CD4-positive, alpha-beta T cell treated with Interleukin-6 for 4 hours (primary cell): ENCODE measurements at places on chromosomes 16 and 17.

DNA sequence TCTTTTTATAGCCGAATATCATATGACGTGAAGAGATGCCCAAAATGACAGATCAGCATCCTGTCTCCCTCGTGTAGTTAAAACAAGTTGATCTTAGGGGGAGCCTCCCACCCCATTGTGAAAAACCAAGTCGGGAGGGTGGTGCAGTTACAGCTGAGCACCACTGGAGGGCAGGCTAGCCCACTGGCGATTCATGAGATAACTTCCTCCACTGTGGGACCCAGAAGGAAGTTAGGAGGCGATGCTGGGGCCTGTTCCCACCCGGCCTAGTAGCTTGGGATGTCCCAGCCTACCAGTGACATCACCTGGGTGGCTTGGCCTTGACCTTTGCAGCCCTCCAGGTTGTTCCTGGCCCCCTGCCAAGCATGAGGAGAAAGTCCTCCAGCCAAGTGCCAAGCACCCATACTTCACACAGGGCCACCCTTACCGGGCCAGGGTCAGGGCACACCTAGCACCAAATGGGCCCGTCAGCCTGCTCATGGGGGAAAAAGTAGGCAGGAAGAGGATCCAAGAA is 8.1 kb upstream of the CPNE2 start:
- DNase-seq = peak; percentile 79

GRCh38 chr17:58631523-58632323 is 60.1 kb downstream of the TEX14 start:
- DNase-seq = peak; percentile 90

- no peak for DNase-seq
Observed at GRCh38 chr17:47320879-47321502, 2.8 kb upstream of the EFCAB13 start.

DNA sequence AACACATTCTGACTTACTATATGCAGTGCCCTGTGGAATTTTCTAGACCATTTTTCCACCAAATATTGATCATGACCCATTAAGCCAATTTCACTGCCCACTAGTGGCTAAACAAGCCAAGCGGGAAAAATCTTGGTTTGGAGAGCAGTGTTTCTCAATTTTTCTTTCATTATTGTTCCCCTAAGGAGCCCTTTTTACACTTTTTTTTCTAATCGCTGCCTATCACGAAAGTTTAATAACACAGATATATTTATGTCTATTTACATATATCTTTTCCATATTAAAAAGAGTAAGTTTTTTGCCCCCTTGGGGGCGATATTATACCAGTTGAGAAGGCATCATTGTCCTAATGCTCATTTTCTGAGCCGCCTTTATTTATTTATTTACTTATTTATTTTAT is 10.8 kb upstream of the TLCD3B start:
- peak; percentile 42 for DNase-seq

GRCh38 chr17:3020381-3020780 is 43.0 kb downstream of the OR1D5 start:
- DNase-seq = no peak

DNA sequence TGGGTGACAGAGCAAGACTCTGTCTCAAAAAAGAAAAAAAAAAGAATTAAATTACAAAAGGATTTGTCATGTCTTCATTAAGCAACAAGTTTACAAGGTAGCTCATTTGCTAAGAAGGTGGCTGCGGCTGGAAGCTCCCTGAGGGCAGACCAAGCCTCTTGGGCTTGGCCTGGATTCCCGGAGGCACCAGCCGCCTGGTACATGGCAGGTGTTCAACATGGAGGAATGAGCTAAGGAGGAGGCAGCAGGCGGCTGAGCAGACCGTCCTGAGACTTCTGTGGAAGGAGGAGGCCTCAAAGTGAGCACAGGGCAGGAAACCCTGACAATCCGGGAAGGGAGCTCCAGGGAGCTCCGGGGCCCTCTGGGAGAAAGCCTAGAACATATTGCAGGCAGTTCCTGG is 3.2 kb upstream of the MYLK3 start:
- no peak for DNase-seq

DNA sequence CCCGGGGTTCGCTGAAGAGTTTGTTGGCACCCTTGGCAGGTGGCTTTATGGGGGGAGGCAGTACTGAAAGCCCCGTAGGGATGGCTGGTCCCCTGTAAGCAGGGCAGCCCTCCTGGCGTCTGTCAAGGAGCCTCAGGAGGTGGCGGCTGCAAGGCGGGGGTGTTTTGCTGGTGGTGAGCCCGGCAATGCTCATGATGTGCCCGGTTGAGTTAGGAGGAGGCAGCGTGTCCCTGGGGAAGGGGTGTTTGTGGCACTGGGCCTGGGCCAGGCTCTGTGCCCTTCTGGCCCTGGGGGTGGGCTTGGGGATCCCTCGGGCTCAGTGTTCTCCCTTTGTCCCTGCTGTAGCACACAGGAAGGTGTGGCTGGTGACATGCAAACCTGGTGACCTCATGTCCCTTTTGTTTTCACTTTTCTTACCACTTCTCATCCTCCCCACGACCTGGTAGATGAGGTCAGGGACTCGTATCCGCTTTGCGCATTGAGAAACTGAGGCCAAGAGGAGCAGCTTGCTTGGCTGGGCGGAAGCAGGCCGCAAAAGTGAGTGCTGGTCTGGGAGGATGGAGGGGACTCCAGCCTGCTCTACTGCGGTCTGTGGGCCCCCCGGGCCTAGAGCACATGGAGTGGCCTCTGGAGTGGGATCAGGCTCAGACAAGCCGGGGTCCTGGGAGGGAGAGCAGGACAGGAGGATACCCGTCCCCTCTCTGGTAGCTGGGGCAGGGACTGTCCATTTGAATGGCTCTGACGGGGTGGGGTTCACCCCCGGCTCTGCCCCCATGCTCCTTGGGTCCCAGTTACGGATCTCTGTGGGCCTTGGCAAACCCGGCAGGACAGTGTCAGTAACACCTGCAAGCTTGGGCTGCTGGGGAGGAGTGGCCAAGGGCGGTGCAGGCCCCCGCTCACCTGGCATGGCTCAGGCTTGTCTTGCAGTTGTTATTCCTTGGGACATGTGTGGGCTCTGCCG is 2.2 kb downstream of the SNN start:
- DNase-seq = peak; percentile 47

GRCh38 chr17:42098730-42099399 is 592 bp upstream of the ZNF385C start:
- DNase-seq = no peak

- no peak for DNase-seq
Observed at GRCh38 chr16:50315346-50315997, 49.1 kb downstream of the ADCY7 start.

- no peak for DNase-seq
Observed at GRCh38 chr16:48075398-48075797, 80.4 kb downstream of the ABCC12 start.

DNA sequence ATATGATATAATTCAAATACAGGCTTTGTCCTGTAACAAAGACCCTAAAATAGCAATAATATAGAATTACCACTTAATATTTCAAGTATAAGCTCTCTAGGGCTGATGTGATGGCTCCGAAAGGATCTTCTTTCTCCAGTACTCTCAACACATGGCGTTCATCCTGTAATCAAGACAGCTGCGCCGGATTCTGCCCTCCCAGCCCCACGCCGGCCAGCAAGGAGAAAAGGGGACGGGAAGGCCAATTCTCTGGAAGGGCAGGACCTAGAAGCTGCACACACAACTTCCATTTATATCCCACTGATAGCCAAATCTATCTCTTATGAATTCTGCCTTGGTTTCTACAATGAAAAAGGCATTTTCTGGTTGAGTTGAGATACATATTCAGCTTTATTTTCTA is 32.0 kb downstream of the CCDC182 start:
- DNase-seq = no peak

DNA sequence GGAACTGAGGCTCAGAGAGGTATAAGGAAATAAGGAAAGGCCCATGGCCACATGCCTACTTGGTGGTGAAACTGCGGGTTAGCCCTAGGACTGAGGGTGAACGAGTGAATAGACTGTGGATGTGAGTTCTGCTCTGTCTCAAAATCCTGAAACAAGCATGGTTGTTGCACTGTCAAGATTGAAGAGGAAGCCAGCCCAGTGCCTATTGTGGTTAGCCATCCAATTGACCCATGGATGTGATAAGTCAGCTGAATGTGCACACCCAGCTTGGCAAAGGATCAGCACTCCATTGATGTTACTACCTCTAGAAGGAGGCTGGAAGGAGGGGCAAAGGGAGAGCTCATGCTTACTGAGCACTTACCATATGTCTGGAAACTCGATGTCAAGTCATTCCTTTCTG is 4.5 kb downstream of the TMEM114 start:
- no peak for DNase-seq

DNA sequence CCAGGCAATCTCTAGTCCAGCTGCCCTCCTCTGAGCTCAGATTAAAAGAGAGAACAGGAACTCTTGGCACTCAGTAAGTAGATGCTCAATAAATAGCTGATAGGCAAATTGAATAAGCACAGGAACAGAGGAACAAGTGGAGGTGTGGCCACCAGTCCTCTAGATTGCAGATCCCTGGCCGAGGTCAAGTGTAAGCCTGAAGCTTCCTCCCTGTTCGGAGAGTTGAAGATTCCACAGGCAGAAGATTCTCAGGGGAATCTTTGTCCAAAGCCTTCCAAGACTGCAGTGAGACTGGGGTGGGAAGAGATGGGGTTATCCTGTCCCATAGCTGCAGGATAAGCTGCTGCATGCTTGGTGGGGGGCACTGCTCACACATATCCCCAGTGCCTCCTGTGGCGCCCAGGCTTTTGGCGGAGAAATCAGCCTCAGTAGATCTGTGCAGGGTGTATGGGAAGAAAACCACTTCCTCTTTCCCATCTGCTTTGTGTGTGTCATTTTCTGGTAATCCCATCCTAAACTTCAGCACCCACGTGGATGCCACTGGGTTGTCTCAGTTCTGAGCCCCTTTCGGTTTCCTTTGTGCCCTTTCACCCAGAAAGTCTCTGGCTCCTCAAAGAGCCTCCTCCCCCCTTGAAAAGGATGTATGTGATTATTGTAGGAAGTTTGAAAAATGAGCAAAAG is 12.1 kb downstream of the CD300A start:
- DNase-seq = peak; percentile 61

GRCh38 chr17:72183194-72183685 is 62.4 kb downstream of the SOX9 start:
- no peak for DNase-seq

DNA sequence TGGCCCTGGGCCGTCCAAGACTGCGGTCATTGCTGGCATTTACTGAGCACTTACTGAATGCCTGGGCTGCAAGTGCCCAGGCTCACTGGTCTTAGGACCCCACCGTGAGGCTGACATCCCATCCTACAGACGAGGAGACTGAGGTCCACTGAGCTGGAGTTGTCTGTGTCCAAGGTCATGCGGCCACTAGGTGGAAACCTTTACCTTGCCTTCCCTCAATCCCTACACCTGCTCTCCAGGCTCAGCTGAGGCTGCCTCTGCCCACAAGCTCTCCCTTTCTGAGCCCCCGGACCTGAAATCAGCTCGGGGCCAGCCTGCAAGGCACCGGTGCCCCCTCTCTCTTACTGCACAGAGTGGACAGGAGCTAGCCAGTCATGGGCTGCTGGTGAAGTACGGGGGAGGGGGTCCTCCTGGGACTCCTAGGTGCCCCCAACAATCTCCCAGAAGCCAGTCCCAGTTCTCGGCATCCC is 1.5 kb downstream of the CASKIN1 start:
- peak; percentile 72 for DNase-seq

DNA sequence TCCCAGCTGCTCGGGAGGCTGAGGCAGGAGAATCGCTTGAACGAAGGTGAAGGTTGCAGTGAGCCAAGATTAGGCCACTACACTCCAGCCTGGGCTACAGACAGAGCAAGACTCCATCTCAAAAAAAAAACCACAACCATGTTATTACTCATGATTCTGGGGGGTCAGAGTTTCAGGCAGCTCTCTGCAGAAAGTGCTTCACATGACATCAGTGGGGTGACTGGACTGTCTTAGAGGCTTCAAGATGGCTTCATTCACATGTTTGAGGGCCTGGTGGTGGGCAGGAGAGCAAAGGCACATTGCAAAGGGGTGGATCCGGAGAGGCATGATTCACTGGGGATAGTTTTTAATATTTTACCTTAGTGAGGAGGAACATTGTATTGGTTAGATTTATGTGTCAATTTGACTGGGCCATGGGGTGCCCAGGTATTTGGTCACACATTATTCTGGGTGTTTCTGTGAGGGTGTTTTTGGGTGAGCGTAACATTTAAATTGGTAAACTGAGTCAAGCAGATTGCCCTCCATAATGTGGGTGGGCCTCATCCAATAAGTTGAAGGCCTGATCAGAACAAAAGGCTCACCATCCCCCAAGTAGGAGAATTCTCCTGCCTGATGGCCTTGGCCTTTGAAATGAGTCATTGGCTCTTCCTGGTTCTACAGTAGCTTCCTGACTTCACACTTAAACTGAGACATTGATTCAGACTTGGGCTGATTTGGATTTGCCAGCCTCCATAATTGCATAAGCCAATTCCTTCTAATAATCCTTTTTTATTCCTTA is 109.8 kb downstream of the GOSR1 start:
- DNase-seq = no peak

- no peak for DNase-seq
Observed at GRCh38 chr16:7257016-7257415, 75.6 kb upstream of the RBFOX1 start.

GRCh38 chr16:57807252-57807967 is 5.1 kb upstream of the KIFC3 start:
- DNase-seq = no peak

DNA sequence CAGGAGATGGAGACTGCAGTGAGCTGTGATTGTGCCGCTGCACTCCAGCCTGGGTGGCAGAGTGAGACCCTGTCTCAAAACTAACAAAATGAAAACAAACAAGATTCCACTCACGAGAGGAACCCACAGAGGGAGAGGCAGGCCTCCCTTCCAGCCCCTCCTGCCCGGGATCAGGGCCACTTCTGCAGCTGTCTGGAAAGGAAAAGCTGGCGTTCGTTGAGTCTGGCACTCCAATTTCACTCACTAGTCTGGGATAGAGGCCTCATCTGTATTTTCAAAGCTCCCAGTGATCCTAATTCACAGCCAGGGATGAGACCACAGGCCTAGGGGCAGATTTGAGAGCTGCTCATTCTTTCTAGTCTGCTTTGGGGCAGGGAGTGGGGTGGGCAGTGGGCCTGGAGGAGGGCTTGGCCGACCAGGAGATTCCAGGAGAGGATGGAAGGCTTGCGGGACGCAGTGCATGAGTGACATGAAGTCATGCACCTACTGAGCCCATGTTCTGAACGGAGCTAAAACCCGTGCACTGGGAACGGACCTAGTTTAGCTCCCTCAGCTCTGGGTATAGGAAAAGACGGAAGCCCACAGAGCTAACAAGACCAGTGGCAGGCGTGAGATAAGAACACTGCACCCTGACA is 54.0 kb downstream of the COTL1 start:
- no peak for DNase-seq

DNA sequence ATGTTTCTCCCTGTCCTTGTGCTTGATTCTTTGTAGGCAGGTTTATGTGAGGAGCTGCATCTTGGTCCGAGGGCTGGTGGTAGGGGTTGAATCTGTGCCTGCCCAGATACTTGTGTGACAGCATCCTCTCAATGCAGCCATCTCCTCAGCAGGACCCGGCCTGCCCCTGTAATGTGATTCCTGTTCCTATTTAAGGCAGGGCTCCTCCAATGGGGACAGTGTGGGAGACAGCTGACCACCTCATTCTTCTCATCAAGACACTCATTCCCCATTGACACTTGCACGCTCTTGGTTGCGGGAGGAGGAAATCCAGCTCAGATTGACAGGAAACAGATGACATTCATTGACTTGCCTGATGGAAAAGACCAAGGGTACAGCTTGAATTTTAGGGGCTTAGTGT is 384.5 kb downstream of the CPPED1 start:
- no peak for DNase-seq

GRCh38 chr16:65339062-65339461 is 217.2 kb upstream of the CDH11 start:
- no peak for DNase-seq

GRCh38 chr16:11534262-11534661 is 52.5 kb downstream of the LITAF start:
- no peak for DNase-seq

- no peak for DNase-seq
Observed at GRCh38 chr17:80316927-80317705, 56.5 kb downstream of the RNF213 start.
